ENCODE measurements at places on chromosomes 7 and 10.

DNA sequence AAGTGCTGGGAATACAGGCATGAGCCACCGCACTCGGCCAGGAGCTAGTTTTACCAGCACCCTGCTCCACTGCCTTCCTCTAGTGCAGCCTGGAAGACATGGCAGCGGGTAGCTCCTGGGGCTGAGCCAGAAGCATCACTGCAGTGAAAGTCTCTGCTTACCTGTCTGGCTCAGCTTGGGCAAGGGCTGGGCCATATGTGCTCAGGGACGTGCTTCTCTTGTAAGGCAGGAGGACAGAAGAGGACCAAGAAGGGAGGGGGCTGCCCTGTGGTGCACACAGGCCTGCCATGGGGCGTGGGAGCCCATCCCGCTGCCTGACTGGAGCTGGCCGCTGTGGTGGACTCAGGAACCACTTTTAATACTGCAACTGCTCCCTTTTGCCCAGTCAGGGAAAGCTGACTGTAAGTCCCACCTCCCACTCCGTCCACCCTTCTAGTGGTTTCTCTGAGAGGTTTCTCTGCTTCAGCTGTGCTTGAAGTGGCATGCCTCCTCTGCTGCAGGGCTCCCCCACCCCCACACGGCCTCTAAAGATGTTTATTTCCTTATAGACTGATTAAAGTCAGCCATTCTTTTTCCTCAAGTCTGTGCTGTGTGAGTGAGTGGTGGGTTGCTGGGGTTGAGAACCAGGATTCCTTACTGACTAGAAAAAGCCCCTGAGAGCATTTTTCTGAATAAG, 25.3 kb upstream of the C10orf95 start:
- no peak for DNase-seq

GRCh38 chr7:98985945-98986344, 107.6 kb downstream of the TRRAP start:
- DNase-seq, result no peak

GRCh38 chr10:88382699-88383098, 200.4 kb downstream of the RNLS start:
- no peak for DNase-seq

GRCh38 chr10:5963071-5963470, 14.3 kb downstream of the IL15RA start:
- DNase-seq, result no peak

GRCh38 chr10:123906296-123906695, 14.7 kb upstream of the CPXM2 start:
- DNase-seq, result no peak

GRCh38 chr7:87627634-87627994, 584 bp upstream of the RUNDC3B start:
- no peak for DNase-seq

All from stimulated activated CD4-positive, alpha-beta T cell treated with anti-CD3 and anti-CD28 coated beads, TNF-alpha, amount 100 ng/mL, for 1 hour (primary cell).